ENCODE measurements at places on chromosomes 1 and 21.

DNA sequence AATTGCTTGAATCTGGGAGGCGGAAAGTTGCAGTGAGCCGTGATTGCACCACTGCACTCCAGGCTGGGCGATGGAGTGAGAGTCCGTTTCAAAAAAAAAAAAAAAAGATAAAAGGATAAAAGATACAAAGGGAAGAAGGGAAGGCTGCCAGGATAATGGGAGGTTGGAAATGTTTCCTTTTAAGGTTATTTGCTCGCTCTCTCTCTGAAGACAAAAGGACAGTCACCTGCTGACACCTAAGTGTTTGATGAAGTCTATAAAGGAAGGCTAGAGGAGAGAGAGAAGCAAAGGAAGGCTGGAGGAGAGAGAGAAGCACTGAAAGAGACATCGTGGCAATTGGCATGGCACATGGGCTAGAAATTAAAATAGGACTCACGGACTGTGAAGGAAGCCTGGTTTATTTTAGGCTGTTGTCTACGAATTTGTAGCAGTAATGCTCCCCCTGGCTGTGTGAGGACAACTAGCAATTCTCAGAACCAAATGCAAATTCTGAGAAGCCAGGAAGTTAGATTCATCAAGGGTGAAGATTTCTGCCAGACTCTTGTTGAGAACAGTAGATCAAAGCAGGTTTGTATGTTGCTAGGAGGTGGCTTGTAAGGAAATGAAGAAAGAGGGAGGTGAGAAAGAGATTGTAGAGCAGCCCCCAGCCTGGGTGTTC is 154.2 kb downstream of the ZP4 start:
- DNase-seq, result peak; percentile 52

DNA sequence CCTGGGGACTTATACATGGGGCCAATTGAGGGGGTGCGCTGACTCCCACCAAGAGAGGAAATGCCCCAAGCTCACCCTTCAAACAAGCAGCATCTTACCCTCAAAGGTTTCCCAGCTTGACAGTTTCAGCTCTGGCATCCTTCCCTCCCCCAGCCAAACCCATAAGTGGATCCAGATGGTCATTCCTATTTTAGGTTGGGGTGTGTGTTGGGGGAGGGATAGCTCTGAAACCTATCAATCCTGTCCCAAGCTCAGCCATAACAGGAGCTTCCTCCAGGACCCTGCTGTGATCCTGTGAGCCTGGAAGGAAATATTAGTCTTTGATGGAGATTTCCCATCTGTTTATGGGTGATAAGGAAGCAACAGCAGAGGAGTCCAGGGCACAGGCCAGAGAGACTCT is 3.4 kb upstream of the TMEM222 start:
- DNase-seq, result no peak

DNA sequence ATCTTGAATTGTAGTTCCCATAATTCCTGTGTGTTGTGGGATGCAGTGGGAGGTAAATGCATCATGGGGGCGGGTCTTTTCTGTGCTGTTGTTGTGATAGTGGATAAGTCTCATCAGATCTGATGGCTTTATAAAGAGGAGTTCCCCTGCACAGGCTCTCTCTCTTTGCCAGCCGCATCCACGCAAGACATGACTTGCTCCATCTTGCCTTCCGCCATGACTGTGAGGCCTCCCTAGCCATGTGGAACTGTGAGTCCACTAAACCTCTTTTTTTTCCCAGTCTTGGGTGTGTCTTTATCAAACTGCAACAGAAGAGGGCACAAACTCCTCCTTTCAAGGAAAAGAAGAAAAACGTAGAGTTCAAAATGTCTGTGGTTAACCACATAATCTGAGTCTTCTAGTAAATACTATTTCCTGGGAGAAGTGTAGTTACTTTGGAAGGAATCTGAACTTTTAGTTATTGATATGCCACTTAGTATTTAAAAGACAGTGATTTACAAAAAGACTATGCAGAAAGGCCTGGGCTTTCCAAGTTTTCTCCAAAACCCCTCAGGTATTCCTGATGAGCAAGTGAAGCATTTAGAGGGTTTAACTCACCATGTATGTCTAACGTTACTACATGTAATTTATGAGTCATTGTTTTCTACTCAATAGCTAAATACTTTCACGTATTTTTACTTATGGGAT is 10.0 kb downstream of the ADAMTS1 start:
- DNase-seq, result no peak

- no peak for DNase-seq
These were observed 61.4 kb upstream of the VCAM1 start for GRCh38 chr1:100657876-100658715.

DNA sequence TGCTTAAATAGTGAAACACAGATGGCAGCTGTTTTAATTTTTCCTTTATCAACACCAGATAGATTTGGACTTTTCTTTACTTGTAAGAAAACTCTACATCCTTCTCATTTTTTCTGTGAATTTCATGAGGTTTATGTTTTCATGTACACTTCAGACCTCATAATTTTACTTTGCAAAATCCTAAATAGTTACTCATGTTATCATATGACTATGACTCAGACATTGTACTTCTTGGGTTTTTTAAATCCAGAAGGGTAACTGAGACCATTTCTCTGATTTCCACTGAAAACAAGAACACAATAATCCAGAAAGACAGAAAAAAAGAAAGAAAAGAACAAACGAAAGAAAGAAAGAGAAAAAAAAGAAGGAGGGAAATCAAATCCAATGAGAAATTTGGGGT is 1021.6 kb downstream of the NCAM2 start:
- DNase-seq, result no peak

Data from islet precursor cell (in vitro differentiated cells).